Inflammatory macrophage treated with lipopolysaccharide for 4 hours (primary cell): ENCODE measurements at places on chromosomes 7 and 10.

GRCh38 chr7:133910761-133911160 lies 216.4 kb upstream of the LRGUK start:
- no peak for DNase-seq

DNA sequence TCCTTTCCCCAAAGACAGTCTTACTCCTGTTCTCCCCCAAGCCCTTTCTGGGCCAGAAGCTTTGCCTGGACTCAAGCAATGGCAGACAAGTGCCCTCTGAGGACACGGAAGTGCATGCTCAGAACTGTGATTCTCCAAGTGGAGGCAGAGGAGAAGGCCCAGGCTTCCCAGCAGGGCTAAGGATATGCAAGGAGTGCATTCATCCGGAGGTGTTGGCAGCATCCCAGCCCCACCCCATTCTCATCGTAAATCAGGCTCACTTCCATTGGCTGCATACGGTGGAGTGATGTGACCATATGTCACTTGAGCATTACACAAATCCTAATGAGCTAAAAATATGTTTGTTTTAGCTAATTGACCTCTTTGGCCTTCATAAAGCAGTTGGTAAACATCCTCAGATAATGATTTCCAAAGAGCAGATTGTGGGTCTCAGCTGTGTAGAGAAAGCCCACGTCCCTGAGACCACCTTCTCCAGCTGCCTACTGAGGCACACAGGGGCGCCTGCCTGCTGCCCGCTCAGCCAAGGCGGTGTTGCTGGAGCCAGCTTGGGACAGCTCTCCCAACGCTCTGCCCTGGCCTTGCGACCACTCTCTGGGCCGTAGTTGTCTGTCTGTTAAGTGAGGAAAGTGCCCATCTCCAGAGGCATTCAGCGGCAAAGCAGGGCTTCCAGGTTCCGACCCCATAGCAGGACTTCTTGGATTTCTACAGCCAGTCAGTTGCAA lies 1.4 kb upstream of the RBP3 start:
- DNase-seq: no peak

DNA sequence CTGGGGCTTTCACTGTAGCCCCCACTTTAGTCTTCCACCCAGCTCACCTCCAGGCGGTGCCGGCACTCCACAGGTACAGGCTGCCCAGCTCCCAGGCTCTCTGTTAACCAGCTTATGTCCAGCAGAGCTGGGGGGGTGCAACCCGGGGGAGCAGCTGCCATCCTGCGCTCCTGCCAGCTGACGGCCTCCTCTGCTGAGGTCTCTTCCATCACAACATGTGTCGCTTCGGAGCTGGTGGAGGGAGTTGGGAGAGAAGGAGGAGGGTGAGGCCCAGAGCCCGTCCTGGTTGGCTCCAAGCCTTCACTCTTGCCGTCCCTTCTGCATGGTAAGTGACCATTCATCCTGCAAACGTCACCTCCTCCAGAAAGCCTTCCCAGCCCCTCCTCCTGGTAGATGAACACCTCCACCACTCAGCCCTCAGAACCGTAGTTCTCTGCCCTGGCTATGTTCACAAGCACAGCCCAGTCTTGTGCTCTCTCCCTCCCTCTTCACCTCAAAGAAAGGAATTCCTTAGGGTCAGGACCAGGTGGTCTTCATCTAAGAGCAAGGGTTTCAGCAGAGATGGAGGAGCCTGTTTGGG lies 1.6 kb downstream of the POLM start:
- no peak for DNase-seq

- no peak for DNase-seq
These were observed 5.0 kb downstream of the GPER1 start for GRCh38 chr7:1092806-1093501.

DNA sequence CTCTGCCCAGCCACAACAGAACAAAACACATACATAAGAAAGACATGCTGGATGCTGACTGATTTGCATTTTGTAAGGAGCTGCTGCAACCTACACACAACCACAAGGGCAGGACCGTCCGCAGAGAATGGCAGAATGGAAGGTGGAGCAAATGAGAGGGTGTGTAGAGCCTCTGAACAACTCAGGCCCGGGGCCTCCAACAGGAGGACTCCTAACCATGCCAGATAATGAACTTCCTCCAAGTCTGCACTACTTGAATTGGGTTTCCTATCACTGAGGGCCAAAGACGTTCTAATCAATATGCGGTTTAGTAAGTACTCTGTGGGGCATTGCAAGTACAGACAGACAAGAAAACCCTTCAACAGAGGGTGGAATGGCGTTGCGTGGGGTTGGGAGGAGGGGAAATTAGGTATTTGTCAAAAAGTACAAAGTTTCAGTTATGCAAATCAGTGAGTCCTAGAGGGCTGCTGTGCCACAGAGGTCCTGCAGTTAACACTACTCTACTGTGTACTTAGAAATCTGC lies 14.6 kb downstream of the VOPP1 start:
- DNase-seq: peak; percentile 59

GRCh38 chr10:28721318-28721951 lies 44.1 kb downstream of the BAMBI start:
- DNase-seq: no peak

DNA sequence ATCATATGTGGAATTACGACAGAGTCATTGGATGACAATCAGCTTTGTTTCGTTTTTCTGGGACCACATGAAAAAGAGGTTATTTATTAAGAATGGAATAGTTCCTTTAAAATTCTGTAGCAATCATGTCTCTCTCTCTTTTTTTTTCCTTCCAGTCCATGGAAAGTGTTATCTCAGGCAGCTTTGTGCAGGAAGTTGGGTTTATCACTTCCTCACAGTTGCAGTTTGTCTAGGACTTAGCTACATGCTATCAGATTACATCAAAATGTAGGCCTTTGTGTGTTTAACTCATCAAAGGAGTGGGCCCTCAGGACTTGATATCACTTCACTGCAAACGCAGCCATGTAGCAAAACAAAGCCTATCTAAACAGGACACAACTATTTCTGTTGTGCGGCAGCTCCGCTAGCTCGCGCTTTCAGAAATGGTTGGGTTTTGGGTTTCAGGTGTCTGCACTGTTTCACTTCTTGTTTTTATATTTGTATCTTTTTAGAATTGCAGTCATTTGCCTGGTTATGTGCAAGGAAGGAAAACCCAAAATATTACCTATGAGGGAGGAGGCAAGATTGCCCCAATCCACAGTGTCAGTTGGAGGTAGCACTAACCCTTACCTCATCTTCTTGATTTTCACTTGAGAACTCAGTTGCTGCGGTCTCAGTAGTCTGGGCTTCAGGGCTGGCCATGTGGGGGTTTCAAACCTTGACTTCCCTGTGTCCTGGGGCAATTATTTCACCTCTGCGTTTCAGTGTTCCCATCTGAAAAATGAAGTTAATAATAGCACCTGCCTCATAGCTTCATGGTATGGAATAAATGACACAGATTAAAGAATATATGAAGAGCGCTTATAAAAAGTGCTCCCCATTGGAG lies 66.7 kb downstream of the HHEX start:
- peak; percentile 89 for DNase-seq

GRCh38 chr7:97871659-97872024 lies 566 bp downstream of the ASNS start:
- DNase-seq: no peak

- no peak for DNase-seq
These were observed 68.2 kb downstream of the ELAPOR2 start for GRCh38 chr7:86991093-86991769.

- DNase-seq: no peak
These were observed 75.2 kb downstream of the CDH23 start for GRCh38 chr10:71471957-71472365.

DNA sequence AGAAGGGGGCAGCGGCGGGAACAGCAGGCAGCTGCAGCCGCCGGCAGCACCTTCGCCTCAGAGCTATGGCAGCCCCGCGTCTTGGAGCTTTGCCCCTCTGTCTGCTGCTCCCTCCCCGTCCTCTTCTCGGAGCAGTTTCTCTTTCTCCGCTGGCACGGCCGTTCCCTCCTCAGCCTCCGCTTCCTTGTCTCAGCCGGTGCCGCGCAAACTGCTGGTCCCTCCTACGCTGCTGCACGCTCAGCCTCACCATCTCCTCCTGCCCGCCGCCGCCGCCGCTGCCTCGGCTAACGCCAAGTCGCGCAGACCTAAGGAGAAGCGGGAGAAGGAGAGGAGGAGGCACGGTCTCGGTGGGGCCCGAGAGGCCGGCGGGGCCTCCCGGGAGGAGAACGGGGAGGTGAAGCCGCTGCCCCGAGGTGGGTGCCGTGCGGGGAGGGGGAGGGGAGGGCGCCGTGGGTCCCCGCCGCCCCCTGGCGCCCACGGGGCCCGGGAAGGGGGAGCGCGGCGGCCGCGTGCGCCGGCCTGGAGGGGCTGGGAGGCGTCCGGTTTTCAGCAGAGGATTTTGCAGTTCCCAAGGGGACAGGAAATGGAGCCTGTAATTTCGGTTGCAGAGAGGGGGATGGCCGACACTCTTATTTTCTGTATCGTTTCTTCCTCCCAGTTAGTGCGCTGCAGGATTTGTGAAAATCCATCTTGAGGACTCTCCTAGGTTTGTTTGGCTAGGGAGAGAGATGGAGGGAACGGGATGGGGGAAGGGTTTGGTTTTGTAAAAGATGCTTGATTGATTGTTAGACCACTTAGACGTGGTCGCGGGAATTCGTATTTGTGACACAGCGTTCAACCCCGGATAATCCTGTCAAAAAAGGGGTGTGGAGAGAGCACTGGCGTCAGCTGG lies 630 bp downstream of the RSBN1L start:
- peak; percentile 83 for DNase-seq

DNA sequence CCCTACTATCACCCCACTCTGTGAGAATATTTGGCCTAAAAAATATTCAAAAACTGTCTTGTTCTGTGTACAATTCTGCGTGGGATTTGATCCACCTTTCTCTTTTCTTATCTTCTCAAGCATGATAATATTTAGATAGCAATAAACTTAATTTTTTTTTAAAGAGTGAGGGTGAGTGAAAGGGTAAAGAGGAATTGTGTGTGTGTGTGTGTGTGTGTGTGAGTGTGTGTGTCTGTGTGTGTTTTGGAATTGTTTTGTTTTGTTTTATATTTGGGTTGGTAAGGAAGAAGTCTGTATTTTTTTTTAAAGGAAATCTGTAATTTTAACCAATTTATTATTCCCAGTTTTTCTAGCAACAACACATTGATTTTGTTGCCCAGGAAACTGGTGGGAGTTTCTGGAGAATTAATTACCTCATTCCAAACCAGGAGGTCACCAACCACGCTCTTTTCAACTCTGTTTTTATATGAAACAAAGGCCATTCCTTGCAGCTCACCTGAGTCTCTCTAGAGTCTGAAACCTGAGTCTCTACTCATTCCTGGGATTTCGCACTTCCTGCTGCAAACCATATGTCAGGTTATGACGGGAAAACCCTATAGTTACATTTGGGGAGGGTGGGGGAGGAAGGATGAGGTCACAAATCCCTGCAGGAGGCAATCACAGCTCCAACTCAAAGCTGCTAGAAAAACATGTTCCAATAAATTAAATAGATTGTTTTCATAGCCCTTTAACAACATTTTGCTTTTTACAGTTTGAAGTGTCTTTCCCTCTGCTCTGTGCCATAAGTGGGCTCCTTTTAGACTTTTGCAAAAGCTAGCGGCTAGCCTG lies 38.1 kb upstream of the XPNPEP1 start:
- no peak for DNase-seq

GRCh38 chr7:154871928-154872750 lies 130.8 kb downstream of the PAXIP1 start:
- no peak for DNase-seq

DNA sequence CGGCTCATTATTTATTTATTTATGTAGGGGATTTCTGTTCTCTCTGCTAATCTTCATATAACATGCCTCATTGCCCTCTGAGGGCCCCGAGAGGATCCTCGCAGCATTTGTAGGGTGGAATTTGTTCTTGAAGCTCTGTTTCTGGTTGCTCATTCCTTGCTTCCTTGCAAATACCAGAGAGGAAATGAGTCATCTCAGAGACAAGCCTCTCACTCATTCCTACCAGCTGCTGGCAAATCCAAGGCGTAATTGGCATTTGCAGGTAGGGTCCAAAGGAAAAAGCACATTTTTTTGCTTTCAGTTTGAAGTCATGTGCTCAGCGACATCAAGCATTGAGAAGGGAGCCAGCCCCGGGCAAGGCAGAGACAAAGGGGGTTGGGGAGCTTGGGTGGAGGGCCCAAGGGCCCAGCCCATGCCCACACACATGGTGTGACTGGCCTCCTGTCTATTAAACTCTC lies 501.6 kb downstream of the GALNT17 start:
- no peak for DNase-seq

DNA sequence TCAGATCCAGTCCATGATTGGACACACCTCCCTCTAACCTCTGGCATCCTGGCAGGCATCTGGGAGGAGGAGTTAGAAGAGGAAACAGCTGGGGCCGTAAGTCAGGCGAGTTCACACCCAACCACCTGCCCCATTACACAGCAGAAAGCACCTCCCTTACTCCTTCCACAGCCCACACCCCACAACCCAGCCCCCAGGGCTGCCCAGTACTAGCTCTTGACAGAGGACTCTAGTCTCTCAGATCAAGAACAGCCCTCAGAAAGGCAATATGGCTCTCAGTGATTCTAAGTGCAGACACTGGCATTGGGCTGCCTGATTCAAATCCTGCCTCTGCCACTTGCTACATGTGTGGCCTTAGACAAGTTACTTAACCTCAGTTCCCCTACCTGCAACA lies 34.1 kb downstream of the KCNMA1 start:
- DNase-seq: no peak

DNA sequence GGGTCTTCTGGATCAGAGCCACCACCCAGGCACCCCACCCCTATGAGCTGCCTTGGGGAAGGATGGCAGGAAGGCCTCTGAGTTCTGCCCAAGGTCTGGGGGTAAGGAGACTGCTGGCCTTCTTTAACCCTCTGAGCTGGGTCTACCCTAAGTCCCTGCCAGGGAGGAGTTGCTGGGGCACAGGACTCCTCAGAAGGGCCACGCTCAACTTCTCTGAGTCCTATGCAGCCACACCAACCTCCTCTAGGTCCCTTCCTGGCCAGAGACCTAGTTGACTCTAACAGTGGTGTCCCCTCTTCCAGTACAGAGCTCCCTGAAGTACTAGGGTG lies 2.6 kb upstream of the NEURL1 start:
- DNase-seq: no peak

DNA sequence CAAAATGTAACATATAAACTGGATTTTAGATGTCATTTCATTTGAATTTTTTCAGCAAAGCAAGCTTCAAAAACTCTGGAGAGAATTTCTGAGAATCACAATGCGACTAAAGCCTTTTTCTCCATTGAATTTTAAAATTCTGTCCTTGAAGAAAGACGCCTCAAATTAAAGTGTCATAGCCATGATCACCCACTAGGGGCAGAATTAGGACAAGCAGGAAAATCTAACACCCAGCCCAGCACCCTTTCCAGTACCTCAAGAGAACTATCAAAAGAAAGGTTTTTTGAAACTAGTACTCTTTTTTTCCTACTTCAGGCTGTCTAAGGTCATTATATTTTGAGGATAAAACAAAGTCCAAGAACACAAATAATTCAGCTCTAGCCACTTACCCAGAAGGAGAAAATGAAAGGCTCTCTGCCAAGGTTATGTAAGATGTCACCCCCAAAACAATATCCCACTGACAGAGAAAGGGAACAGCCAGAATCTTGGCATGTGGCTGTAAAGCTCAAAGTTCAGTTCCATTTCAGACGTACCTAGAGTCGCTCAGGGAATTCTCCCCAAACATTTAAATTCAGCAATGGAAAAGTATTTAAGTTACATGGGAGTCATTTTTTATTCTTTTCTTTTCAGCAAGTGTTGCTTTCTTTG lies 299.4 kb downstream of the SNX13 start:
- peak; percentile 49 for DNase-seq

GRCh38 chr7:132592936-132593335 lies 16.7 kb upstream of the PLXNA4 start:
- DNase-seq: no peak
